DND-41 (cell line): ENCODE measurements at places on chromosomes 11 and 22.

DNA sequence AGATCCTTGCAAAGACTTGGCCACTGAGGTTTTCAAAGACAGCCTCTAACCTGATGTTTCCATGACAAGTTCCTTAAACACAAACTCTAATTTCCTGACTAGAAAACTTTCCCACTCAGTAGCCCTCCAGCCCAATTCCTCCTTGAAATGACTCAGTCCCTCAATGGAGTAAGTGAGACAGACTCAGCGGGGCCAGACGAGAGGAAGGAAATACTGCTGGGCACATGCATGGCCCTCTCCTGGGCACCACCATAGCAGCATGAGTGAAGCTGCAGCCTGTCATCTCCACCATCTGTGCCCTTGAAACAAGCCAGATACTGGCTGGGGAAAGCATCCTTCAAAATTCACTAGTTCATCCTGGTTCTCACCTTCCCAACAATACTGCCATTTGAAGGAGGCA is 76.2 kb upstream of the GDPD4 start:
- no peak for DNase-seq

DNA sequence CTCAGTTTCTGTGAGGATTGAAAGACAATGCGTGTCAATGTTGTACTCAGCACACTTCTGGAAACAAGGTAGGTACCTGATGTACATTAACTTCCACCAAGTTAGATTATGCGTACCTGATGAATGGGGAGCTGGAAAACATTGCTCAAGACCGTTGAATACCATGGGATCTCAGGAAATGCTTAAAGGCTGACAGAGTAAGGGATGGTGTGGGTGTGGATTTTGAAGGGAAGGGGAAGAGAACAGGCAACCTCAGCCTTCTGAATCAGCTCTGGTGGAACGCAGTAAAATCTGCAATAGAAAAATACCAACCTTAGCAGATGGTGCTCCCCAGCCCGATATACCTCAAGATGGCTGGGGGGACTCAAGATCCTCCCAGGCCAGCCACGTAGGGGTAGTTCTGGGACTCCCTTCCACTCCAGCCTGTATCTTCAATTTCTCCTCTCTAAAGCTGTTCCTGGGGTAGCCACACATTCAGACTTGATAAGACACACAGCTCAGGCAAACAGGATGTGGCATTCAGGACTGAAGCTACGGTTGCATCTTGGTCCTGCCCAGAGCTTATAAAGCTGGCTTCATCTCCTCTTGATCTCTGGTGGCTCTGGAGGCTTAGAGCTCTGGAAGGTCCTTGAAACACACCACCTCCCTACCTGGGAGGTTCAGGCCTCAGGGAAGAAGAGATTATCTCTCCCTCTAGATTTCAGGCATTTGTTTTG is 111.8 kb downstream of the CTNND1 start:
- peak; percentile 46 for DNase-seq

- DNase-seq = no peak
Measured at GRCh38 chr11:56089697-56090096, 3.4 kb upstream of the OR8I2 start.

DNA sequence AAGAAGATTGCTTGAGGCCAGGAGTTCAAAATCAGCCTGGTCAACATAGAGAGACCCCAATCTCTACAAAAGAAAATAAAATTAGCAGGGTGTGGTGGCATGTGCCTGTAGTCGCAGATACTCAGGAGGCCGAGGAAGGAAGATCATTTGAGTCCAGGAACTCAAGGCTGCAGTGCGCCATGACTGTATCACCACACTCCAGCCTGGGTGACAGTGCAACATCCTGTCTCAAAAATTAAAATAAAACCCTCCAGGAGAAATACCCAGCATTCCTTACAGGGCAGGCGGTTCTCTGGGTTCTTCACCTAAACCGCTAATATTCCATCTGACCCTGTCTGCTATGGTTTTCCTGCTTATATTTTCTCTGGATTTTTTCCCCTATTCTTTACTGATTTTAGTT is 13.5 kb downstream of the TCF20 start:
- DNase-seq = no peak

GRCh38 chr11:24406389-24406788 is 90.5 kb upstream of the LUZP2 start:
- DNase-seq = peak; percentile 30

- DNase-seq = no peak
Measured at GRCh38 chr11:19368726-19369375, 128.1 kb upstream of the E2F8 start.

- peak; percentile 55 for DNase-seq
Measured at GRCh38 chr22:21025266-21025665, 7.1 kb downstream of the SLC7A4 start.

- DNase-seq = no peak
Measured at GRCh38 chr11:122703541-122704272, 48.2 kb downstream of the UBASH3B start.

GRCh38 chr11:64419818-64420485 is 61.0 kb downstream of the RPS6KA4 start:
- no peak for DNase-seq
